NT2/D1 (cell line): ENCODE measurements at places on chromosomes 6 and 20.

- no peak for DNase-seq
Observed at GRCh38 chr20:48051794-48052474, 266.7 kb upstream of the SULF2 start.

DNA sequence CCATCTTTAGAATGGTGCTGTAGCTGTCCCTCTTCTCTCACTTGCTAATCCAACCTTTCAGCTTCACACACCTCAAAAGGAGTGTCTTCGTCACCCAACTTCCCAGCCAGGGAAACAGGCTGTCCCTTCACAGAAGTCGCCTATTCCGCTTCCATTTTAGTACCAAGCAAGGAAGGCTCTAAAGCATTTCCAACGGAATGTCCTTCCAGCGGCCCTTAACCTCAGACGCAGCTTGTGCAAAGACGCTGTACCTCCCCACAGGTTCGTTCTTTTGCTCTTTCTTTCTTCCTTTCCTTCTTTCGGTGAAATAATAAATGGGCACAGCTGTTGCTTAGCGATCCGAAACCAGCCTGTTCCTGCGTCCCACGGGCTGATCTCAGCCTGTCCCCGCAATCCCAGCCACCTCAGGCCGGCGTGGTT, 1.5 kb downstream of the PTPRT start:
- DNase-seq, result no peak

GRCh38 chr20:38635721-38636288, 34.2 kb downstream of the ARHGAP40 start:
- no peak for DNase-seq

- DNase-seq, result peak; percentile 30
Observed at GRCh38 chr6:137171824-137172733, 1.4 kb downstream of the IL22RA2 start.

DNA sequence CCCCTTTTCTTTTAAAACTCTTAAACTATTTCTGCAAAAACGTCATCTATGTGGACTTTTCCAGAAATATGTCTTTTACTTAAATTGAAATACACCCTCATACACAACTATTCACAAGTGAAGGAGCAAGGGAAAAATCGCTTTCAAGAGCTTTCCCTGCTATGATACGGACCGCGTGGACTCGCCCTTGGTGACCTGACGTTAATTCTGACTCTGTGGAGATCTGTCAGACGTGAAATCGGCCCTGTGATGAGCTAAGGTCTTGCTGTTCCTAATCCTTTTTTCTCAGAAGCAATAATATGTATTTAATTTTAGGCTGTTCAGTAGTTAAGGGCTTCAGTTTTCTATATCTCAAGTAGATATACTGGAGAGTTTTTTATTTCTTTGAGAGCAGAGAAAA, 113.6 kb downstream of the RPP40 start:
- DNase-seq, result no peak

GRCh38 chr6:27472182-27472616, 706 bp downstream of the ZNF184 start:
- DNase-seq, result no peak

GRCh38 chr6:39520411-39520810, 197.9 kb upstream of the KCNK16 start:
- no peak for DNase-seq

DNA sequence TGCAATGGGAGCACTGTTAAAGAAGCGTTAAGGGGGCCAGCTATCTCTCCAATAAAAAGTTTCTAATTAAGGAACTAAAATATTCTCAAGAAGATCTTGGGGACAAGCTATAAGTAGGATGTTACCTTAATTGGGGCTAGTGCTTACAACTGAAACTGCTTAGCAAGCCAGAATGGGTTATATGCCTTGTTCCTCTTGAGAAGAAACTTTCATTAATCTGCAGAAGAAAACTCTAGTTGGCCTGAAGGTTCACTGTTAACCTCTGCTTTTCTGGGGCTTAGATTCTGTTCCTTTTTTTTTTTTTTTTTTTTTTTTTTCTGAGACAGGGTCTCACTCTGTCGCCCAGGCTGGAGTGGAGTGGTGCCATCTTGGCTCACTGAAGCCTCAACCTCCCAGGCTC, 82.2 kb downstream of the BACH2 start:
- DNase-seq, result no peak

DNA sequence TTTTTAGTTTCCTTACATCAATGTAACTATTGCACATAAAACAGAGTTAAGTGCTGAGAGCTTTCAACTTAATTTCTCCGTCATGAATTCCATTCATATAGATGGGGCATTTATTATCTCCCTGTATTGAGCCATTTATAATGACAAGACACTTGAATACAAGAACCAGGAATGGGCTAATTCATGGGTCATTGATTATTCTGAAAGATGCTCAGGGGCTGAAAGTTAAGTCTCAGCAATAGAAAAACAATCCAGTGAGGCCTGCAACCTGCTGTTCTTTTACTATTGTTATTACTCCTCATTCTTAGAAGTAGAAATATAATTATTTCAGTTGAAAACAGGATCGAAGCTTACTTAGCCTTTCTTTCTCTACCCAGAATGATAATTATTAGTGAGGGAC, 307.7 kb downstream of the MMUT start:
- no peak for DNase-seq

DNA sequence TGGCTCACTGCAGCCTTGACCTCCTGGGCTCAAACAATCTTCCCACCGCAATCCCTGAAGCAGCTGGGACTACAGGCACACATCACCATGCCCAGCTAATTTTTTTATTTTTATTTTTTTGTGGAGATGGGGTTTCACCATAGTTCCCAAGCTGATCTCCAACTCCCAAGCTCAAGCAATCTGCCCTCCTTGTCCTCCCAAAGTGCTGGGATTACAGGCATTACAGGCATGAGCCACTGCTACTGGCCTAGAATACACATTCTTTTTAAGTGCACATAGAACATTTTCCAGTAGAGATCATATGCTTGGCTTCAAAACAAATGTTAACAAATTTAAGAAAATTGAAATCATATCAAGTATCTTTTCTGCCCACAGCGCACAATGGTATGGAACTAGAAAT, 176.8 kb upstream of the MARCKS start:
- DNase-seq, result no peak

DNA sequence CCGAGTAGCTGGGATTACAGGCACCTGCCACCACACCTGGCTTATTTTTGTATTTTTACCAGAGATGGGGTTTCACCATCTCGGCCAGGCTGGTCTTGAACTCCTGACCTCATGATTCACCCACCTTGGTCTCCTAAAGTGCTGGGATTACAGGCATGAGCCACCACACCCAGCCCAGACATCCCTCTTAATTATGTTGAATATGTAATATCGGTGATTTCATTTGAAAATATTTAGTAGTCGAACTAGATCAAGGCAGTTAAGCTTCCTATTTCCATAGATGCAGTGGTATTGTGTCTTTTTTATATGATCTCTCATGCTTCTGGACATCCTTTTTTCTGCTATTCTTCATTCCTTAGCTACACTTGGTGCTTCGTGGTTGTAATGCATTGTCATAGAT, 29.7 kb downstream of the ESR1 start:
- DNase-seq, result no peak

GRCh38 chr6:169921853-169922824, 170.7 kb downstream of the ERMARD start:
- no peak for DNase-seq

- DNase-seq, result no peak
Observed at GRCh38 chr20:34794006-34794585, 31.4 kb downstream of the NCOA6 start.

GRCh38 chr20:61901392-61902220, 164.1 kb downstream of the TAF4 start:
- no peak for DNase-seq

DNA sequence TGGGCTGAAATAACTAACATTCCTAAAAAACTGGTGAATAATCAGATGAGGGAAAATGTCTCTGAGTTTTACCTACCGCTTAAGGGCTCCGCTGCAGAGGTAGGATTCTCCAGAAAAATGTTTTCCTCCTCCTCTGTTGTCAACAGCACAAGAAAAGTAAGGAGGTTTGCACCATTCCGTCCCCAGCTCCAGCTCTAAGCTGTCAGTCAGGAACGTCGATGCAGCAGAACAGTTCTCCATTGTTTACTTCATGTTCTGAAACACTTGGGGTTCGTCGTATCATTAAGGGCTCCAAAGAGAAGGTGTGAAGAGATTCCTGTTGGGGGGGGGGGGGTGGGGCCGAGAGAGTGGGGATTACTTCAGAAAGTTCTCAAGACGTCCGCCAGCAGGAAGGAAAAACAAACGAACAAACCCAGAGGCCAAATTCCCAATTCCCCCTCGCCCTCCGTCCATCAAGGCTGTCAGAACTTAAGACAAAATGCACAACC, 734 bp downstream of the MMS22L start:
- DNase-seq, result no peak

DNA sequence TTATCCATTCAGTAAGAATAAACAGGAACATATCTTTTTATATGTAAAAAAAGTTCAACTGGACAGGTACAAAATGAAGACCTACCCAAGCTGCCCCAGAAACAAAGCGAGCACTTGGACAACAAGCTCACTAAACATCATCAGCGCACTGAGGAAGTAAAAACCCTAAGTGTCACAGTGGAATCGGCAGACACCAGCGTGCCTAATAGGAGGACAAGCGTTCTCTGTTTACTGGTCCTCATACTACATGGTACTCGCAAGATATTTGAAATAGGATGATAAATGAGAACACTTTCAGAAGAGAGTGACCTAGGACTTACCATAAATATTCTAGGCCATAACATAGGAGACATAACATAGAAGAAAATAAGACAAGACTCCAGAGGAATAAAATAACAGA, 18.2 kb downstream of the MAP7 start:
- DNase-seq, result no peak

GRCh38 chr6:9659848-9660247, 755.0 kb downstream of the TFAP2A start:
- DNase-seq, result no peak

GRCh38 chr20:9149087-9149486, 80.2 kb downstream of the PLCB4 start:
- DNase-seq, result no peak

DNA sequence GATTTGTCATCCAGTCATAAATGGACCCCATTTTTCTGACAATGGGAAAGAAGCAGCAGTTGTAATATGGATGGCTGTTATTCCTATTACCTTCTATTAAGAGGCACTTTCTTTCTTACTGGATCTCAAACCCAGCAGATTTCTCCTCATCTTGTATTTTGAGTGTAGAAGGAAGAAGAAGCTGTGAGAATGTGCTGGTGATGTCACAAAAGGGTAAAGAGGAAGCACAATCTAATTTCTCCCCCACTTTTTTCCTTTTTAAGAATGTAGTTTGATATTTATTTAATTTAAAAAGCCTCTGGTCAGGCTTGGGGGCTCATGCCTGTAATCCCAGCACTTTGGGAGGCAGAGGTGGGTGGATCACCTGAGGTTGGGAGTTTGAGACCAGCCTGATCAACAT, 100.0 kb upstream of the JARID2 start:
- DNase-seq, result no peak

DNA sequence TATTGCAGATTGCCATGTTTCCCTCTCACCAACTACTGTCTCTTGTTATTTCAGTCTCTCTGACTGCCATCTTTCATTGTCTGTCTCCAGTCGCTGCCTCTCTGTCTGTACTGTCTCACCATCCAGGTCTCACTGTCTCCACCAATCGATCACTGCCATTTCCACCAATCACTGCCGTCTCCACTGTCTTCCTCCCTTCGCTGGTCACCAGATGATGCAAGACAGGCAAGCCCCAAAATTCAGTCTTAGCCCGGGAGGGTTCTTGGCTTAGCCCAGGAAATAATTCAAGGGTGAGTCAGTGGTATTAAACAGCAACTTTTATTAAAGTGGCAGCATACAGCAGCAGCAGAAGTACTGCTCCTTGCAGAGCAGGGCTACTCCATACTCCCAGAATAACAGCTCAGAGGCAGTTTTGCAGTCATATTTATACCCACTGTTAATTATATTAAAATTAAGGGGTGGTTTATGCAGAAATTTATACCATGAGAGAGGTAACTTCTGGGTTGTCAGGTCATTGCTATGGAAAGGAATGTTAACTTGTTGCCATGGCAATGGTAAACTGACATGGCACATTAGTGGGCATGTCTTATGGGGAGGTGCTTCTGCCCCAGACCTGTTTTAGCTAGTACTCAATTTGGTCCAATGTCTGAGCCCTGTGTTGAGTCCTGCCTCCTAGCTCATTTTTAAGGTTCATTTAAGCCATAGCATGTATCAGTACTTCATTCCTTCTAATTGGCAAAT, 23.0 kb upstream of the ECHDC1 start:
- DNase-seq, result no peak

GRCh38 chr20:38790200-38791053, 15.1 kb upstream of the PPP1R16B start:
- no peak for DNase-seq

GRCh38 chr6:29816030-29816429, 11.6 kb upstream of the HLA-G start:
- no peak for DNase-seq

DNA sequence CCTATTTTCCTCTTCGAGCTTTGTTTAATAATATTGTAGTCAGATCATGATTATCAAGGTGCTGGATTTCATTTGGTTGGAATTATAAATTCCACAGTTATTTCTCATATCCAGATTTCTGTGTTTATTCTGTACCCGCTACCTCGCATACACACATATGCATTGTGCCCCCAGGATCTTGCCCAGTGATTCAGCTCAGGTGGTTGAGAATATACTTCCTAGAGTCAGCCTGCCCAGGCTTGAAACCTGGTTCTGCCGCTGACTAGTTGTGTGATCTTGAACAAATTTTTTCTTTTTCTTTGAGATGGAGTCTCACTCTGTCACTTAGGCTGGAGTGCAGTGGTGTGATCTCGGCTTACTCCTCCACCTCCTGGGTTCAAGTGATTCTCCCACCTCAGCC, 14.7 kb downstream of the GINM1 start:
- DNase-seq, result no peak

DNA sequence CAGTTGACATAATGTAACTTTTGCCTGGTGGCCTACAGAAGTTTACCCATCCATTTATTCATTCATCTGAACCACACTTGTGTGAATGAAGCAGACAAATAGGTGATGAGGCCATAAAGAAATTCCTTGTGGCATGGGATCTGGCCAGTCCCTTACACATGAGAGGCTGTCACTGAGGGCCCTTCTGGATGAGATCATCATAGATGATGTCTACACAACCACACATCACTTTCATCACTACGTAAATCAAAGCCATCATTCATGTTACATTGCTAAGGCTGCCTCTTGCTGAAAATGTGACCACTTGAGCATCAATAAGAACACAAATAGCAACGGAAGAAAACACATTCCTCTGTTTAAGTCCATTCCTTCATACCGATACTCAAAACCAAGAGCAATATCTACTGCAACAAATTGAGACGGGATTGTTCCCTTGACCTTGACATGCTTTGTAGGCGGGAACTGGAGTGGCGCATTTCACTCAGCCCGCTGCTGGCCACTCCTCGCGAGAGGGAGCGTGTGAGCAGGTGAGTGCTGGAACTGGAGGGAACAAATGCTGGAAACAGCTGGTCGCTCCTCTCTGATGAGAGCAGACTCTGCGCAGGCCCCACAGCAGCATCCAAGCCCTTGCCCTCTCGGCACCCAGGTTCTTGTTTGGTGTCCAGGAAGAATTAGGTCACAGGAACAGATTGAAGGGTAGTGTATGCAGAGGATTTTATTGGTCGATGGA, 49.3 kb downstream of the FAM50B start:
- no peak for DNase-seq
